ENCODE measurements at places on chromosomes 11 and 22.

GRCh38 chr11:10305262-10305963 lies 540 bp downstream of the ADM start:
- no peak for DNase-seq

DNA sequence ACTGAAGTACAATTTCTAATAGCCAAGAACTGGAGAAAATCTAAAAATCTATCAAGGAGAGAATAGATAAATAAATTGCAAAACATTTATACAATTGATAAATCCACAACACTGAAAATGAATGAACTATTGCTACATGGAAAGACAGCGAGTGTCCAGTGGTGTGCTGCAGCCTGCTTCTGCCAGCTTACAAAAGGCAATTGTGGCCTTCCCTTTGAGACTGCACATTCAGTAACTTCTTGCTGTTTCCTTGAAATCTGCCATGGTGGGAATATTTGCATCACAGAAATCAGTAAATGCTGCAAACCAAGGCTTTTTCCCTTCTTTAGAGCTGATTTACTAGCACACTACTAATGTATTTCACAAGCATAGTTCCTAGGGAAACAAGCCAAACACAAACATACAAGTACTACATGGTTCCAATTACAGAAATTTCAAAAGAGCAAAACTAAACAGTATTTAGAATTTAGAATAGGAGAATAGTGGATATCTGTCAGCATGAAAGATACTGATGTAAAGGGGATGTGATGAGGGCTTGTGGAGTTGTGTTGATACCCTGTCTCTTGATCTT lies 76.9 kb upstream of the TRIM77 start:
- no peak for DNase-seq

GRCh38 chr22:35685731-35686130 lies 31.9 kb upstream of the APOL5 start:
- no peak for DNase-seq

DNA sequence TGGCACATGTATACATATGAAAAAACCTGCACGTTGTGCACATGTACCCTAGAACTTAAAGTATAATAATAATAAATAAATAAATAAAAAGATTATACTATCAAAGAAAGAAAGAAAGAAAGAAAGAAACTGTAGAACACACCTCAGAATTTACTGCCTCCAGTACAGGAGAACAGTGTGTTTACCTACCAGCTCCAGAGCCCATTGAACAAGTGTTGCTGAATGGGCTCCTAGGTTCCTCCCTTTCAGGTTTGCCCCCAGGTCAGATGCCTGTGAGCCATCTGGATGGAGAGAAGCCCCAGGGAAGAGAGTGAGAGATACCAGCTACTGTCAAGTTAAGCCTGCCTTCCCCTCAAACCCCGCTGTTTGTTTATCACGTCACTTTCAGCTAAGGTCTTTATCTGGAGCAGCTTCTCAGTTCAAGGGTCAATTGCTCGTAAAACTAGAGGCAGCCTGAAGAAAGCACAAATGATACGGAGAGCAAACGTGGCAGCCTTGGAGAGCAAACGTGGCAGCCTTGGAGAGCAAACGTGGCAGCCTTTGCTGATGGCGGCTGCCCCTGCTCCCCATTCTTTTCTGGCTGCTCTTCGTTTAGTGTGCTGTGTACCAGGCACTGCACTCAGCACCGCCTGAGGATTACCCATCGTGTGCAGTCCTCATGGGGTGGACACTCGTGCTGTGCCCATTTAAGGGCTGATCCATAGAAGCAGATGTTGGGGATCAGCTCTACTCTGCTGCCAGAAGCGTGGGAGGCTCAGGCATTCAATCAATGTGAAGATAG lies 111.7 kb downstream of the ADAMTS15 start:
- no peak for DNase-seq

GRCh38 chr11:31421820-31422219 lies 52.2 kb downstream of the DNAJC24 start:
- DNase-seq = no peak

GRCh38 chr11:116386118-116386699 lies 386.6 kb downstream of the BUD13 start:
- no peak for DNase-seq

DNA sequence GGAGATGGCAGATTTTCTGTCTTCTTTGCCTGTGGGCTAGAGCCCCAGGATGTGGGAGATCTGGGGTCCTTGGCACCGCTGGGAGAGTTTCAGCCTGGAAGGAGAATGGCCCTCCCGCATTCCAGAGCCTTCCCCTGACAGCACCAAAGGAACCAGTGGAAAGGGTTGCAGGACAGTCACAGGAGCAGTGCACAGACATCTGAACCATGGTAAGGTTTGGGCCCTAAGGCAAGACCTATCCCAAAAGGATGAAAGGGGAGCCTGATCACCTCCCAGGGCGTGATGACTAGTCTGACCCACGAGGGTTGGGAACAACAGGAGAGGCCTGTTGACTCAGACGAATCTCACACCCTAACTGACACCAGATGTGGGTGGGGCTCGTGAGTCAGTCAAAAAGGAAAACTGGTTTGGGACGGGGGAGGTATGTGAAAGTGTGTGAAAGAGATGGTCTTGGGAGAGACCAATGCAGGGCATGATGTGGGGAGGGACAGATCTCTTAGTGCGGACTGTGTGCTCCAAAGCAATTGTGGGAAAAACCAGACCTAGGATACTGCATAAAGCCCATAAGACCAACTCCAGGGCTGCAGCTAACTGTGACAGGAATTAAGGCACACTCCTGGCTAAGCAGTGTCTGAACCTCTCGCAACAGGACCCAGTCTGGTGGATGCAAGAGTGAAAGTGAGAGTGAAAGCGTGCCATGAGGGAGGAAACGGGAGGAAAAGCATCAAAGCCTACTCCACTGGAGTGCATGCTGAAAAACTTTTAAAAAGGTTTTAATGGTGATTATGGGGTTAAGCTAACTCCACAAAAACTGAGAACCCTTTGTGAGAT lies 39.1 kb upstream of the GLYAT start:
- DNase-seq = no peak

DNA sequence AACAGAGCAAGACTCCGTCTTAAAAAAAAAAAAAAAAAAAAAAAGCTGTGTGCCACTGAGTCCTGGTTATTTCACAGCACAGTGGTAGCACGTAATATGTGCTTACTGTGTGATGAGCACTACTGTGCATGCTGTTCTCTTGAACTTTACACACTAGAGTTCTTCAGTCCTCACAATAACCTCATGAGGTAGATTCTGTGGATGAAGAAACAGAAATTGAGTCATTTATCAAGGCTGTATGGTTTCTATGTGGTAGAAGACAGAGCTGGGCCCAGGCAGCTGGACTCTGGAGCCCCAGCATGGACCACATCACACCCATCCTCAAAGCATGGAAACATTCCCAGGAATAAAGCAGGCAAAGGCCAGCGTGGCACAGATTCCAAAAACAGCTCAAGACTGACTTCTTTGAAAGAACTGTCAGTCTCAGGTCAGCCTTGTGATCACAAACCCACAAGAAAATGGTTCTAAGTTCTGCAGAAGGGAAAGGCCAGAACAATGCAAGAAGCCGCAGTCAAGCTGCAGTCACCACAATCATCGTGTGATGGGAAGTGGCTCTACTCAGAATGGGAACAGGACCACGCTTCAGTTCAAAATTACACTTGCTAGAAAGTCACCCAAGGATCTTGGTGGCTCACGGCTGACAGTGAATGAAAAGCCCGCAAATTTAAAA lies 49.5 kb downstream of the MICAL3 start:
- DNase-seq = no peak

DNA sequence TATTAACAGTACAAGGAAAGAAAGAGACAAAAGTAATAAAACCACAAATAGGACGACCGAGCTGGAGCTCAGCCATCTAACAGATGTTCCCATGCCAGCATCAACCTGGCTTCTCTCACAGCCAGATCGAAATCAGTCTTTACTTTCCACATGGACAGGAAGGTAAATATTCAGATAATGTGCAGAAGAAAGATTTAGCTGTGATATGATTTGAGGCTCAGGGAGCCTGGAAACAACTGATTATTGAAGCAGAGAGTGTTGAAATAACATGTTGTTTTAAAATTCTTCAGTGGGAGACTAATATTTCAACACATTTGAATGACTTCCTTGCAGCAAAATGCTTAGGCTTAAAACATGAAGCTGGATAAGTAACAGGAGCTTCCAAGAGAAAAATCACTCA lies 546.8 kb downstream of the ETS1 start:
- DNase-seq = no peak

DNA sequence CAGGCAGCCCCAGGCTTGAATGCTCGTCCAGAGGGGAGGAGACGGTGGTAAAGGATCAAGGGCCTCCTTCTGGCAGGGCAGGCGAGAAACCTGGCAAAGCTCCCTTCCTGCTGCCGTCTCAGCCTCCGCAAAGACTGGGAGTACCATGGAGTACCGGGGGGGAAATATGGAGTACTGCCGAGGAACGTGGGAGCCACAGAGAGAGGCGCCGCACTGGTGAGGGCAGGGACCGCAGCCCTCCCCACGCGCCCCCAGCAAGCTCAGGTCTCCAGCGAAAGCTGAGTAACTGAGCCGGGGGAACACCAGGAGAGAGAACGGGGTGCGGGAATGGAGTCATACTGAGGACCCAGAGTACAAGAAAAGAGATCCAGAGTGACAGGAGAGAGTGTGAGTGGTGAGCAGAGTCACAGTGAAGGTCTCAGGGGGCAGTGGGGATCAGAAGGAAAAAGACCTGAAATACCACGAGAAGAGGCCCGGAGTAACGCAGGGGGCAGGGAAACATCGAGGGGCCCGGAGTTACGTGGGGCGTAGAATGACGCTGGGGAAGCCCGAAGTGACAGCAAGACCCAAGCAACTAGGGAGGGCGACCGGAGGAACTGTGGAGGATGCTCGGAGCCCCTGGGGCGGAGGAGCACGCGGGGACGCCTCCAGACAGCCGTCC lies 740 bp downstream of the EML3 start:
- DNase-seq = no peak

- DNase-seq = no peak
These were observed 78.2 kb downstream of the PPP2R1B start for GRCh38 chr11:111688013-111688412.
